Activated CD8-positive, alpha-beta memory T cell treated with anti-CD3 and anti-CD28 coated beads for 24 hours (primary cell): ENCODE measurements at places on chromosomes 1 and 21.
A peak's percentile ranks its signal among the peaks of the same experiment; 100 is the strongest.

DNA sequence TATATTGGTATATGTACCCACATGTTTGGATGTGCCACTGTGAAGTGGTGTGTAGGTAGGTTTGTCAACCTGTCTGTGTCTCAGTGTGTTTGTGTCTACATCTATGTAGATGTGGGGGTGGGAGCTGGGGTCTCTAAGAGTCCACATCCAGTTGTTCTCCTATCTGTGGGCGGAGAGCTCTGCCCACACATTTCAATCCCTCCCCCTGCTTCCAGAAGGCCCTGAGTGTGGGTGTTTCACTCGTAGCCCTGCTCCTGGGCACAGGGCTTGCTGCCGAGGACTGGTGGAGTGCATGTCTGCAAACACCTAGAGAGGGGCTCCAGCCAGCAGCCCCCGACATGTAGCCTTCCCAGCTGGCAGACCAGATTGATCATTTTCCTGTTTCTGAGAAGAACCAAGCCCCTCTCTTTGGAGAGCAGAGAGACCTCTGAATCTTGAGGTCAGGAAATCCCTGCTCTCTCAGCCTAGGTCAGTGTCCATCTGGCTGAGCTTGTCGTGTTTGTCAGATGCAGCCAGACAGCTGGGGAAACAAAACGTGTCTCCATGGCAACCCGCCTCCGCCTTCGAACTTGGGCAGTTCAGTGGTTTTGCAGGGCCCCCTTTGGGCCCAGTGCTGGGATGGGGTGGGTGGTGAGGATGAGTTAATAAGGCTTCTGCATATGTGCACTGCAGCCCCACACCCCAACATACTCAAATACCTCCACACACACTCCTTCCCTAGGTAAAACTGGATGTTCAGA, 31.2 kb upstream of the SYNC start:
- DNase-seq = no peak

DNA sequence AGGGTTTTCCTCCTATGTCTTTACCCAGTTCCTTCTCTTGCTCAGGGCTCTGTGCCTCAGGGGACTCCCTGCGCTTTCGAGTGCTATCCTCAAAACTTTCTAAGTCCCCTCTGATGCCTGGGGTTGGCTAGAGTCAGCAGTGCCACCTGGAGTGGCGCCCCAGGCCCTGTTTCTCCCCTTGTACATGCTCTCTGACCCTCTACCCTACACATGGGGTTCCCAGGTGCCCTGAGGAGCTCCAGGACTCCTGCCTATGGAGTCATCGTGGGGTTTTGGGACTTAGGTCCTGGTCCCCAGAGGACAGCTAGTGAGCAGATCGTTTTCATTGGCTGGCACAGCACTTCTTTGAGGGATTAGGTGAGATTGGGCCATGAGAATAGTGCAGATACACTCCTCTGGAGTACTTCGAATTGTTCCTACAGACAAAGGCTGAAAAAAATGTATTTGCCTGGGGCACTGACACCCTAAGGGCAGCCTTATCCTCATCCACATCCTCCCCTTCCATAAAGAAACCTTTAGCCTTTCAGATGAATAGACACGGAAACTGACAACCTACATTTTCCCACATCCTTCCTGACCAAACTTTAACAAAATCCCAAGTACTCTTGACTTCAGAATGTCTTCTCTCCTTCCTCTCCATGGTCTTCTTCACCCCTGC, 41.5 kb downstream of the LGR6 start:
- no peak for DNase-seq

DNA sequence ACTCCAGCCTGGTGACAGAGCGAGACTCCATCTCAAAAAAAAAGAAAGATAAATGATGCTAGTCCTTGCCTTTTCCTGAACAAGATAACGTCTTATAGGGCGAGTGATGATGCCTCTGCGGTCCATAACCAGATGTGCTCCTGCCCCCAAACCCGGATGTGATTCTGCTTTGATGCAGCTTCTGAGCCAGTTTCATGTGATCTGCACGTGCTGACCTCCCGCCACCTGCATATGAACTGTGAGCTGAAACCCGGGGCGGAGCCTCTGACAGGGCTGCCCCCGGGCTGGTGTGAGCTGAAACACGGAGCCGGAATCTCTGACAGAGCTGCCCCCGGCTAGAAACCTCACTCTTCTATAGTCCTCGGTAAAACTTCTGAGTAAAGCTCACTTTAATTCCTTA, 1.3 kb downstream of the KRTAP12-4 start:
- DNase-seq = no peak

GRCh38 chr1:7629465-7630195, 141.5 kb upstream of the VAMP3 start:
- DNase-seq = no peak

- peak; percentile 79 for DNase-seq
Measured at GRCh38 chr1:45543581-45544417, 6.8 kb upstream of the AKR1A1 start.

DNA sequence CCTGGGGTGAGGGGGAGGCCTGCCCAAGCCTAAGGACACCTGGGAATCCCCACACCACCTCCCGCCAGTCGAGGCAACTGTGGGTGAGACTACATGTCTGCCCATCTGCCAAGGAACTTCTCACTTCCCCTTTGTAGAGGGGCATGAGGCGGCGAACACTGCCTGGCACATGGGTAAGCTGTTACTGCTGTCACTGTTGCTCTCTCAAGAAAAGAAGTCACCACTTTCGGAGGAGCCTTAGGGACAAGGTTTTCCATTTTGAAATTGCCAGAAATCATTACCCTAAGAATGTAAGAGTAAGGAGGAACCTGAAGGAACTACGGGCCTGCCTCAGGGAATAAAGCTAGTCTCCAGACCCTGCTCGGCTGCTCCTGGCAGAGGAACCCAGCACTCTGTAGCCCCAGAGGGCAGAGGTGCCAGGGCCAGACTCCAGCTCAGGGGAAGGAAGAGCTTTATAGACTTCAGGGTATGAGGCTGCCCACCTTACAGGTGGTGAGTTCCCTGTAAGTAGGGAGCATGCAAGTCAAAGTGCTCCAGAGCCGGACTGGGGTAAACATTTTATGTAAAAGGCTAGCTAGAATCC, 23.3 kb downstream of the SLC2A1 start:
- DNase-seq = peak; percentile 57

- DNase-seq = no peak
Measured at GRCh38 chr1:27528818-27529703, 39.1 kb upstream of the WASF2 start.

- DNase-seq = no peak
Measured at GRCh38 chr1:68938051-68938666, 441.3 kb upstream of the DEPDC1 start.

- DNase-seq = no peak
Measured at GRCh38 chr1:2948001-2948750, 73.1 kb upstream of the ACTRT2 start.

DNA sequence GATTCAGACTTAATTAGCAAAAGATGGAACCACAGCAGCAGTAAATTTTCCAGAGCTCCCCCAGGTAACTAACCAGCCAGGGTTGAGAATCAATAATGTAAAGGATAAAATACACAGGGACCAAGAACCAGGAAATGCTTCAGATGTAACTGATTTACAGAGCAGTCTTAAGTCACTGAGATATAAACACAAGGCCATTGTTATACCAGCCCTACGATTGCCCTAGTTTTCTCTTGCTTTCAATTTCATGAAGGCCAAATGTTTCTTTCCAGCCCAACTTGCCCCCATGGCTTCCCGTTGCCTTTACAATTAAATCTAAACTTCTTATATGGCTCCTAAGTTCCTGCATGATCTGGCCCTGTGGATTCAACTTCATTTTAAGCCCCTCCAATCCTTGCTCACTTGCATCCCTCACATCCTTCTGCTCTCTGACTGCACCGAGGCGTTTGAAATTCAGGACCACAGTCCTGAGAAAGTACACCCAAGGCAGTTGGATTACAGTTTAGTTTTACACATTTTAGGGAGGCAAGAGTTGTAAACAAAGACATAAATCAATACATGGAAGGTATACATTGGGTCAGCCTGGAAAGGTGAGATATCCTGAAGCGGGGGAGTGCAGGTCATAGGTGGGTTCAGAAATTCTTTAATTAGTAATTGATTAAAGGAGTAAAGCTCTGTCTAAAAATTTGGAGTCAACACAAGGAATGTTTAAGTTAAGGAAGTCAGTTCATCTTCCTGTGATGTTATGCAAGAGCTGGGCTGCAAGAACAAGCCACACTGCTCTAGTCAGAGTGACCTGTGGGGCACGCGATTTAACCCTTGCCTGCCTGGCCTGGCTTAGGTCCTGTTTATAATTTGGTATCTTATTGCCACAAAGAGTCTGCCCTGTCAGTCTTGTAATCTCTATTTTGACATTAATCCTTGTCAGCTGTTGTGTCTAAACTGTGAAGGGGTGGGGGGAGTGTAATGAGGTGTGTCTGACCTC, 69.9 kb upstream of the COG2 start:
- DNase-seq = no peak

GRCh38 chr1:30724175-30724574, 790 bp upstream of the MATN1 start:
- no peak for DNase-seq

DNA sequence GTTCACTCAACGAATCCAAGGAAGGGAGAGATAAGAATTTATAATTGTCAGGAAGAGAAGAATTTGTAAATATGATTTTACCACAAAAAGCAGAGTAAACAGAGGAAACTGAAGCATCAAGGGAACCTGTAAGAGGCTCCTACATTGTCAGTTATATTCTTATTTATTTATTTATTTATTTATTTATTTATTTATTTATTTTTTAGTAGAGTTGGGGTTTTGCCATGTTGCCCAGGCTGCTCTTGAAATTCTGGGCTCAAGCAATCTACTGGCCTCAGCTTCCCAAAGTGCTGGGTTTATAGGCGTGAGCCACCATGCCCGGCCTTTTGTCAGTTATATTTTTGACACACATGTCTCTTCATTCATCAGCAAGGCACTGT, 47.1 kb downstream of the FCRL3 start:
- DNase-seq = no peak

- DNase-seq = no peak
Measured at GRCh38 chr1:73205294-73205973, 923.1 kb upstream of the NEGR1 start.

DNA sequence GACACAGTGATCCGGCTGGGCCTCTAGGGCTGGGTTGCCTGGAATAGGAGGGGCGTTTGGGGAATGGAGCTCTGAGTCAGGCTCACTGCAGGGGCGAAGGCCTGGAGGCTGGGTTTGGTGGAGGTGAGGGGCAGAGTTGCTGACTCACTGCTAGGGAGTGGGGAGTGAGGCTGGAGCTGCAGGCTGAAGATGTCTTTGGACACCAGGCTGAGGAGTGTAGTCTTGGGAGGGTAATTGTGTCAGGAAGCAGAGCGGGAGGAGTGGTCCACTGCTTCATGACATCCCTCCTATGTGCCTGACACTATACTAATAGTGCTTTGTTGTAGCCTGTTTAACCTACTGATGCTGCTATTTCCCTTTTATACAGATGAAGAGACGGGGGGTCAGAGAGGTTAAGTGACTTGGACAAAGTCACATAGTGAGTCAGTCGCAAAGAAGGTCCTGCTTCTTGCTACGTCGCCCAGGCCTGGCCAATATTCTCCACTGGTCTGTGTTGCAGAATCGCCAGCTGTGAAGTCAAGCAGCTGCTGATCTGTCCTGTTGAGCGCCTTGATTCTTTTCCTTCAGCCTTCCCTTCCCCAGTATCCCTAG, 13.6 kb downstream of the ACTL8 start:
- DNase-seq = no peak

GRCh38 chr1:242426271-242426905, 98.1 kb downstream of the PLD5 start:
- DNase-seq = no peak

- no peak for DNase-seq
Measured at GRCh38 chr1:215076322-215076721, 6.2 kb upstream of the KCNK2 start.

DNA sequence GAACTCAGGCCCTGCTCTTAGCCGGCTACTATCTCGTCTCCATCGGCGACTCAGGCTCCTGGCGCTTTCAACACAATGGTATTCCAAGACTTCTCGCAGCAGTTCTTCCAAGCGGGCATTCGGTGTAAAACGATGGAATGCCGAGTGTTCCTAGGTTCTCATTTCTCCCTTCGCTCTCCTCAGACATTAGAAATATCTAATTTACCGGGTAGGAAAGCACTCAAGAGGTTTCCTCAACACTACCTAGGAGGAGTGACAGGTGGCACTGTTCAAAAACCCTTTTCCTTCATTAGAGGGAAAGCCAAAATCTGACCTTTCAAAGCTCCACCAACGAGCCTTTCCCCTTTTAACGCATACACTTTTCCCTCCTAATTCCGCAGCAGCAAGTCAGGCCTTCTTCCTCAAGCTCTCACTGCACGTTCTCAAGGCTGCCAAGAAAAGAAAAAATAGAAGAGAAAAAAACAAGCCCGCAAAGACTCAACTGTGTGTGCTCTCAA, 601 bp downstream of the UBE2G2 start:
- DNase-seq = no peak

DNA sequence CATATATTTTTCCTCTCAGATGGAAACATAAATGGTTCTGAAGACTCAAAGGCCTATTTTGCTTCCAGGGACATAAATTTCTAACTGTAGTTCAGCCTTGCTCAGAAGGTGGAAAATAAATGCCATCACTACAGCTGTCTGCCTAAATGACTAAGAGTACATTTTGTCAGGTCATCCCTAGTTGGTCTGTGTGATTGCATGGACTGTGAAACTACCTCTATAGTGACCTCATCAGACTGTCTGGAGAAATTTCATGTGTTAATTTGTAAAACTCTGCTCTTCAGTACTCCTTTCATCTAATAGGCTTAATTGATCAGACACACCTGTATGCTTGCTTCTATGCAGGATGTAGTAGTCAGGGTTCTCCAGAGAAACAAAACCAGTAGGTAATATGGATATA, 886.9 kb downstream of the AMY1C start:
- no peak for DNase-seq

DNA sequence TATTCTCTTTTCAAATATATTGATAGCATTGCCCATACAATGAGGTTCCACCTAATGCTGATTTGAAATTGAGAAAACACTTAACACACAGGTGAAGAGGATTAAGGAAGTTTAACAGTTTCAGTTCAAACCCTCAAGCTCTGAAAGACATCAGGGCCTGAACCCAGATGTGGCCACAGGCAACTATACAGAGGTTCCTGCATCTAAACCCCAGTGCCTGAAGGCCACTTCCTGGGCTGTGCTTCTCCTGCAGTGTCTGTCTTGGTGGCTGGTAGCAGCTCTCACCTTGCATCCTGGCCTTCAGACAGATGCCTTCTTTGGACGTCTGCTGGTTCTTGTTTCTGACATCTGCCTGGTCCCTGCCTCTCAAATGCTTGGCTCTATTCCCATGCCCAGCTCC, 25.1 kb upstream of the NGF start:
- DNase-seq = no peak

DNA sequence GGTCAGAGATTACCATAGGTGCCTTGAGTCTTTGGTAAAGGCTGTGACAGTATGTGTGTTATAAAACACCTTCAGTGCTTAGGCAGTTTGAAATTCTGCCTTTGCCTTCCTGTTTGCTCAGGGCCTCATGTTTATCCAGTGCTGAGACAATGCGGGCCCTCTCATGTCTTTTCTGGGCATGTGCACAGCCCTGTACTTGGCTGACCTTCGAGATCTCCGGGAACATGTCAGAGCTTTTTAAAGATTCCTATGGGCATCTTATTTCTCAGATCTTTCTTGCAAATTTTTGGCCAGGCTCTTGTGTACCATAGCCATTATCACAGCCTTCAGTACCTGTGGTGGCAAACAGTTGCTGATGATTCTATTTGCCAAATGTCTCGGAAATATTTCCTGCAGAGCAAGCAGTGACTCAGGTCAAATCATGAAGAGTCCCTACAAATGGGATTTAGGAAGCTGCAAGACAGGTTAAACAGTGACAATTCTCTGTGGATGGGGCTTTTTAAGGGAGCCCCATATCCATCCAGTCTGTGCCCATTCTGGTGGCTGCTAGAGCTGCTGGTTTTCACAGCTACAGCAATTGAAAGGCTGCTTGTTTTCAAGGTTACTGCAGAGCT, 42.1 kb downstream of the HOOK1 start:
- no peak for DNase-seq

GRCh38 chr1:155017041-155017945, 14.7 kb downstream of the ZBTB7B start:
- peak; percentile 94 for DNase-seq
